ENCODE measurements at places on chromosomes 13 and 19.
A peak's percentile ranks its signal among the peaks of the same experiment; 100 is the strongest.

DNA sequence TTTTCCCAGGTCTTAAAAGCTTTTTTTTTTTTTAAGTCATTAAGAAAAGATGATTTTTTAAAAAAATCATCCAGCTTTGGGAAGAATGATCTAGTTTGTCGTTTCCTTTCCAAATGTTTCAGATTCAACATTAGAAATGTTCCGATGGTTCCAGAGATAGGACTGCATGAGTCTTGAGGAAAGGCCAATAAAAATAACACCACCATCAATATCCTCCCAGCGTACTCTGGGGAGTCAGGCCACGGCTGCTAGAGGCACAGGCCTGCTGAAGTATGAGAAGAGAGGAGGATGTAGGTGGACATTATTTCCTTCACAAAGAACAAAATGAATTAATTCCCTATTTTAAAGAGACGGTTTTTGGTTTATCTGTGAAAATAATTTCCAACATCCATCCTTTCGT lies 60.0 kb upstream of the SHISA2 start:
- DNase-seq: no peak

GRCh38 chr13:106088085-106088484 lies 447.4 kb downstream of the EFNB2 start:
- DNase-seq: no peak

DNA sequence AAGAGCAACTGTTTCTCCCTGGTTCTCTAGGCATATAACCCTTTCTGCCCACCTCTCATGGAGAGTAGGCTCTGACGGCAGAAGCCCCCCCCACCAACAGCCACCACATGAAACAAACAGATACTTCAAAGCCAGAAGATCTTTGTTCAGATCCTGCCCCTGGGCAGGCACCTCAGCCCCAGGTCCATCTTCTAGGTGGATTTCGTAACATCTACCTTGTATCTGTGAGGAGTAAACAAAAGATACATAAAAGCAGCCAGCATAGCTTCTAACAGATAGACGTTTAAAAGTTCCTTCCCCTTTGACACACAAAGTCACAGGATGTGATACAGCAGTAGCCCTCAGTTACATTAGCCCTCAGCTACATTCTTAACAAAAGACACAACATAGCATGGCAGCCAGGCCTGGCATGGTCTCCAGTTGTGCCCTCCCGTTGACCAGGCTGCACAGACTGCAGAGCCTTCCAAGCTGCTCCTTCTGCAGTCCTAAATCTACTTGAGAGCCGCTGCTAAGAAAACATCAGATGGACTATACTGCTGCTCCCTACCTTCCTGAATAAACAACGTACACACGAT lies 35.4 kb downstream of the BRD4 start:
- no peak for DNase-seq

GRCh38 chr13:29761815-29762214 lies 88.6 kb downstream of the UBL3 start:
- no peak for DNase-seq

- DNase-seq: no peak
Measured at GRCh38 chr19:19900139-19900728, 512 bp upstream of the ZNF93 start.

- DNase-seq: no peak
Measured at GRCh38 chr13:72745260-72745659, 17.5 kb downstream of the BORA start.

DNA sequence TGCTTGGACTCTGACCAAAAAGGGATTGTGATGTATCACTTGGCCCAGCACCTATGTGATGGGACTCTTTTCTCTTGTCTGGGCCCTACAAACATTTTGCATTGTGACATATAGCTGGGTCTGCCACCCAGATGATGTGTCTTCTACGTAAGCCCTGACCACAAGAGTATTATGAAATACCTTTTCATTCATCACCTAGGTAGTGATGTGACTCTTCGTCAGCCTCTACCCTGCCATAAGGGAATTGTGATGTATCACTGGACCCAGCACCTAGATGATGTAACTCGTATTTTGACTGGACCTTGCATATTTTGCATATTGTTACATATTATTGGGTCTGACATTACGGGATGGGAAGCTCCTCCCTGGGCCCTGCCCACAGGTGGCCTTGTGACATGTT lies 29.7 kb upstream of the ZNF681 start:
- no peak for DNase-seq

GRCh38 chr13:106533943-106534638 lies 1.4 kb downstream of the EFNB2 start:
- DNase-seq: peak; percentile 53

DNA sequence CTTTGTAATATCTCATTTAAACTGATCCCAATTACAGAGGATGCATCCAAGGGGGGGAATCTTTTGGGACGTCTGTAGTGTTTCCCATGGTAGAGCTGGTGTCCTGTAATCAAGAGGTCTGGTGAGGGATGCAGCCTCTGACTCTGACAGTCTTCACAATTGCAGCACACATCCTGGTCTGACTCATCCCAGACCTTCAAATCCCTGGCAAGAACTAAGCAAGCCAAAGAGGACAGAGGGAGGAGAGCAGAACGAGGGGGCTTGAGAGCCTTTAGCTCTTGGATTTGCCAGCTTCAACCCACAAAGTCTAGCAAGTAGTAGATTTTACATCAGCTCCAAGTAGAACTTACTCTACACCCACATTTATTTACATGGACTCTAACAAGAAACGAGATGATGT lies 17.3 kb upstream of the FCGBP start:
- no peak for DNase-seq

GRCh38 chr13:94280845-94281244 lies 198.6 kb downstream of the DCT start:
- no peak for DNase-seq

- no peak for DNase-seq
Measured at GRCh38 chr13:75931116-75931515, 295.0 kb downstream of the LMO7 start.

GRCh38 chr19:38015216-38015615 lies 108.2 kb downstream of the SIPA1L3 start:
- DNase-seq: no peak

DNA sequence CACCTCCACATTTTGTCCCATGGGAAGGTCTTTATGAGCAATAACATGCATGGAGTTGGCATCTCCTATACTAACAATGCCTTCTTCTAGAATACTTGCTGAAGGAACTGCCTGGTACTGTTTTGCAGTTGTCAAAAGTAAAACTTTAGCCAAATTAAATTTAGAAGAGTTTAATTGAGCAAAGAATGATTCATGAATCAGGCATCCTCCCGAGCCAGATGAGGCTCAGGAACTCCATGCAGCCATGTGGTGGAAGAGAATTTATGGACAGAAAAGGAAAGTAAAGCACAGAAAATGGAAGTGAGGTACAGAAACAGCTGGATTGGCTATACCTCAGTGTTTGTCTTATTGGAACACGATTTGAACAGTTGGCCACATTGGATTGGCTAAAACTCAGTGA lies 1081.9 kb downstream of the SLITRK1 start:
- no peak for DNase-seq

DNA sequence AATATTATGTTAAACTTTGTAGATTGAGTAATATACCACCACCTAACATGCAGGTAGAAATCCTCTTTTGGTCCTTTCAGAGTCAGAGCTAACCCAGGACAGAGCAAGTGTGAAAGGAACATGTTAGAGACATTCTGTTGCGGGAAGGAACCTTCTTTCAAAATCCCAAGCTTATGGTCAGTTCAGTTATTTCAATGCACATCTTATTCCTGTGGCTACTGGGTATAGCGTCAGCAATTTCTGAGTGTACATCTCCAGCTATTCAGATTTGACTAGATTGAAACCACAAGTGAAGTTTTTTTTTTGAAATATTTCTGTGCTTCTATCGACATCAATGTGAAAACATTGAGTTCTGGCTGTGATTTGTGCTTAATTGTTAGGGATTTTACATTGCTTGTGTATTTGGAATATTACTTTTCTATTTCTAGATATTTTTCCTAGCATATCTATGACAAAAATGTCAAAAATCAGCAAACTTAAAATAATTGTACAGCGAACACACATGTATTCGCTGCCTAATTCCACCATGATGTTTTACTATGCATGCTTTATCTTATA lies 165.3 kb downstream of the LMO7 start:
- no peak for DNase-seq
